ENCODE measurements at places on chromosomes 1 and 21.

- no peak for DNase-seq
Measured at GRCh38 chr1:244836135-244836521, 670 bp downstream of the COX20 start.

DNA sequence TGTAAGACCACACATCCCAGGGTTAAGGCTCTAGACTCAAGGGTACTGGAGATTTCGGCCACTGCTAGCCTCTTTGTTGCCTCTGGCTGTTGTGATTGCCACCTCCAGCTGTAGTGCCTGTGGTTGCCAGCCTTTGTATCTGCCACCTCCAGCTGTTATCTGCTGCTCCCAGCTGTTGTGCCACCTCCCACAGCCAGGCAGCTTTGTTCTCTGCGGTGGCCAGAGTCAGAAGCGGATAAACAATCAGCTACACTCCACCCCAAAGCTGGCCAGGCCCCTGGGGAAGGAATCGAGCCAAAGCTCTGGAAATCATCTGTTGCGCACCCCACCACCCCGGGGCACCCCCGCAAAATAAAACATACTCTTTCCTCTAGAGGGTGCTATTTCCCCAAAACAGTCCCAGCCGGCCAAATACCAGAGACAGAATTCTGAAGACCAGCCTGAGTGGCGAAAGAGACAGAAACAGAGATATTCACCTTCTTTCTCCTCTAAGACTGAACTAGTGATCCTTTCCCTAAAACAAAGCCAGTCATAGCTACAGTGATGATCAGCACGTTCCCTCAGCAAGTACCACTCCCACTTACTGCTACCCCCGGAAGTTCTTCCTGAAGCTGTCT, 14.8 kb upstream of the PIGM start:
- DNase-seq, result peak; percentile 55

DNA sequence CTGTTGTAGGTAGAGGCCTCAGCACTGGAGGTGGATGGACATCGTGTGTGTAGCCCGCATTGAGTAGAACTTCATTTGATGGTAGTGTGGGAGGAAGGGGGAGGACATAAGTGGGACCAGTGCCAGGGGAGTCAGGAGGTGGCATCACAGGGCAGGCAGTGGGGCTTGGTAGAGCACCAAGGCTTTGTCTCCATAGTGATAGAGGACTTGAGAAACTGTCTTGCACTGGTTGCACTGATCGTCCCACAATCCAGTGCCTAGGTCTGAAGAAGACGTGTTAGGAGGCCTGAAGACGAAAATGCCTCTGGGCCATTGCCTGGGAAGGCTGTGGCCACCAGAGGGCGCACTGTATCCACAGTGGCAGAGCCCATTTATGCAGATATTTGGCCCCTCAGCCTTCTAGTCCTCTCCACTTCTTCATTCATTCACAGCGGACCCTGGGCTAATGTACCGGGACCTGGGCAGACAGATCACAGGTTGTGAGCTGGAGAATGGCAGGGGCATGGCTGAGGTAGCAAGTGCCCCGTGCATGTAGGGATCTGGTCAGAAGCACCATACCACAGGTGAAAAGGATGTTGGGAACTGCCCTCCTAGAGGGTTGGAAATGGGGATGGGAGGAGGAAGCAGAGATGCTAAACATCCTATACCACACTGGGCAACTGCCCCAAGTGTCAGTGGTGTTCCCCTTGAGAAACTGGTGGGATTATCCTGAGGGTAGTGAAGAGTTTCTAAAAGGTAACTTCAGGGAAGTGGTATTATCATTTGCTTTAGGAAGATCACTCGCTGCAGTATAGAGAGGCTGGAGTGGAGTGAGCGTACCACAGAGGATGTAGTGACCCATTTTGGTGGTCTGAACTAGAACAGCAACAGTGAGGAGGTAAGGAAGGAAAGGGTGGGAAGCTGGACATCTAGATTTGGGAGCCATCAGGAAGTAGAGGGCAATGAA, 95.3 kb downstream of the PIK3R3 start:
- DNase-seq, result peak; percentile 79

GRCh38 chr1:27979151-27979858, 19.5 kb downstream of the XKR8 start:
- peak; percentile 66 for DNase-seq

GRCh38 chr1:63865561-63865960, 91.7 kb downstream of the ROR1 start:
- DNase-seq, result no peak

GRCh38 chr1:52856026-52856425, 13.5 kb downstream of the ZYG11A start:
- no peak for DNase-seq

GRCh38 chr1:248406721-248407692, 4.2 kb downstream of the OR2T1 start:
- no peak for DNase-seq

DNA sequence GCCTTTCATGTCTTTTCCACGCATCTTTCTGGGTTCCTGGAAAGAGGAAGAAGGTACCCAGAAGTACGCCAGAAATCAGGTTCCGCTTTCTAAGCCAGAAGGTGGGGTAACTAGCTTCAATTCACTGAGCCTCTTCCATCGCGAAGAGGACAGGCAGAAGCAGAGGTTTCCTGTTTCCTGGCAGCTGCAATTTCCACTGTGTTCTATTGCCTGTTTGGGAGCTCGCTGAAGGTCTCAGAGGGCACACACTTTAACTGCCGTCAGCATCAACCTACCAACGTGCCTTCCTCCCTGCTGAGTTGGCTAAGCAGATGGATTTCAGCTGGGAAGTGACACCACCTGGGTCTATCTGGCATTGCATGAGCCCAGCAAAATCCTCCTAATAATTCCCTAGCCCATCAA, 10.0 kb downstream of the NCF2 start:
- DNase-seq, result no peak

DNA sequence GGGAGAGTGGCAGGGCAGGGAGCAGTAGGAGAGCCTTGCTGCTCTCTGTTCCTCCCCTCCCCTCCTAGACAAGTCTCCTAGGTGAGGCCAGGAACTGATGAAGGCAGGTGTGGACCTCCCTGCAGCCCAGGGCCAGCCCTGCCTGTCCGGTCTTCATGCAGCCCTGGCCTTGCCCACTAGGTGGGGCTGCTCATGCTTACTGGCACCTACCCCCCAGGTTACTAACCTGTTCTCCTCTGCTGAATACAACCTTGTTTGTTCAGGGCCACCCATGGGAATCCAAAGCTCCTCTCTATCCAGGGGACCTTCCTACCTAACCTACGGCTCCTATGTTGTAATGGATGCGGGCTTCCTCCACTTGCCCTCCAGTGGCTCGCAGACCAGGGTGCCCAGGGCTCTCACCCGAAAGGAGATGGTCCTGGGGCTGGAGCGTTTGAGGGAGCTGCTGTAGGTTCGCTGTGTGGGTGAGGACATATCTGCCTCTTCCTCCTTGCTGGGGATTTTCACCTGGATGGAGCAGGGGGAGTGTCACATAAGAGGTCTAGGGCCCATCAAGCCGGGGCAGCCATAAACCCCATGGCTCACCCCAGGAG, 7.9 kb upstream of the TNNT2 start:
- DNase-seq, result no peak

- no peak for DNase-seq
Measured at GRCh38 chr1:2072109-2072806, 22.0 kb downstream of the PRKCZ start.

- no peak for DNase-seq
Measured at GRCh38 chr1:11982010-11982392, 1.8 kb downstream of the MFN2 start.

DNA sequence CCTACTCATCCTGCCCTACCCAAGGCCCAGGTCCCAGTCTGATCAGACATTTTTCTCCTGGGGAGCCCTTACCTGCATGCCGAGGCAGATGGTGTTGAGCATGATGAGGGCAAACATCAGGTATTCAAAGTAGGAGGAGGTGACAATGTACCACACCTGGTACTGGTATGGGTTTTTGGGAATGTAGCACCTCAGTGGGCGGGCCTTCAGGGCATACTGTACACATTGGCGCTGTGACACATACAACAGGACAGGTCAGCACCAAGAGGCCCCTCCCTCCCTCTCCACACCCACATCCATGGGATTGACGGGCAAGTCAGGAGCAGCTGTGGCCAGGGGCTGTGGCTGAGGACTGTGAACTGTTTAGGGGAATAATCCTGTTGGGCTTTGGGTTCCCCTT, 37.1 kb upstream of the KIF21B start:
- no peak for DNase-seq

- no peak for DNase-seq
Measured at GRCh38 chr1:179447489-179447888, 81.7 kb downstream of the AXDND1 start.

GRCh38 chr1:180198196-180198595, 31.9 kb upstream of the LHX4 start:
- no peak for DNase-seq

DNA sequence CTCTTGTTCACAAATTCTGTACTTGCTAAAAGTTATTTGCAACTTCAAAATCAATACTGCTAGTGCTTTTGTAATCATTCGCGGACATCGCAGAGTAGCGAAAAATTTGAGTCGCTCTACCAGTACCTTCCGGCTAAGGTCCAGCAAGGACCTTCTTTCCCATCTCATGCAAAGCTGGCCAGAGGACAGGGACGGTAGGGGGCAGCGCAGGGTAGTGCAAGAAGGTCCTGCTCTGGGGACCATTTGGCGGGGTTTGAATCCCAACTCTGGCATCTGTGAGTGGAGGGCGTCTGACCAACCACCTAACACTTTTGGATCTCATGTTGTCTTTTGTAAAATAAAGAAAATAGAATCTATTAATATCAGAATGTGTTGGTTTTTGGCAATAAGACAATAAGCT, 258.3 kb downstream of the SPATA17 start:
- DNase-seq, result no peak

DNA sequence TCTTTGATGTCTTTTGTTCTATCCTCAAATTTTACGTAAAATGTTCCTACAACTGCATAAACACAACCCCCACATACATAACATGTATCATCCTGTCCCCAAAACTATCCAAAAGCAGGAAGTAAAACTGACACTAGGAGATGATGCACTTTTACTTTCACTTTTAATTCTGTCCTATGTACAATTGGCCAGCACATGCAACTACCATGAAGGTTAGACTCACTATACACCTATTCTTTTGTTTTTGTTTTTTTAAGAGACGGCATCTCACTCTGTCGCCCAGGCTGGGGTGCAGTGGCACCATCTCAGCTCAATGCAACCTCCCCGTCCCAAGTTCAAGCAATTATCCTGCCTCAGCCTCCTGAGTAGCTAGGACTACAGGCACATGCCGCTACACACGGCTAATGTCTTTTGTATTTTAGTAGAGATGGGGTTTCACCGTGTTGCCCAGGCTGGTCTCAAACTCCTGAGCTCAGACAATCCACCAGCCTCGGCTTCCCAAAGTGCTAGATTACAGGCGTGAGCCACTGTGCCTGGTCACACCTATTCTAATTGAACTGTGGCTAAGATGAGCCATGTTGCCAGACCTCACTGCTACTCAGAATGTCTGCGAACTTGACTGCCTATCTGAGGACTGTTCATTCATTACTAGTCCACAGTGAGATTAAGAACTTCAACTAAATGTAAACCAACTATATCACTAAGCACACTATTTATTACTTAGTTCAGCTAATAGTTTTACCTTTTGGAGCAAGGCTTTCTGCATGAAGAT, 48.0 kb downstream of the TOR3A start:
- DNase-seq, result no peak

GRCh38 chr1:18352636-18353265, 128.0 kb upstream of the KLHDC7A start:
- DNase-seq, result no peak

- no peak for DNase-seq
Measured at GRCh38 chr21:37281993-37282392, 14.9 kb upstream of the VPS26C start.

DNA sequence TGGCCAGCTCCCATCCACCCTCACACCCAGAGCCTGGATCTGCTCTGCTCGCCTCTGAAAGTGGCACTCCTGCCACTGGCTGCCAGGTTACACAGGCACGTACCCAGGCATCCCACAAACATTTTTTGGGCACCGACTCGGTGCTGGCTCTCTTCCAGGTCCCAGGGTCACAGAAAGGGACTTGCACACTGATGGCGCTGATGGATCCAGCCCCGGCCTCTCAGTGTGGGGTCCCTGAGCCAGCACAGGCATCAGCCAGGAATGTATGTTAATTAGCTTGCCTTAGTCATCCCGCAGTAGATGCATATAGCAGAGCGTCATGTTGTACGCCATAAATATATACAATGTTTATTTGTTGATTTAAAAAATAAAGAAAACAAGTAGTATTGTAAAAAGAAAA, 537.2 kb downstream of the NPHP4 start:
- no peak for DNase-seq

GRCh38 chr1:53616927-53617326, 122.0 kb downstream of the GLIS1 start:
- DNase-seq, result no peak

DNA sequence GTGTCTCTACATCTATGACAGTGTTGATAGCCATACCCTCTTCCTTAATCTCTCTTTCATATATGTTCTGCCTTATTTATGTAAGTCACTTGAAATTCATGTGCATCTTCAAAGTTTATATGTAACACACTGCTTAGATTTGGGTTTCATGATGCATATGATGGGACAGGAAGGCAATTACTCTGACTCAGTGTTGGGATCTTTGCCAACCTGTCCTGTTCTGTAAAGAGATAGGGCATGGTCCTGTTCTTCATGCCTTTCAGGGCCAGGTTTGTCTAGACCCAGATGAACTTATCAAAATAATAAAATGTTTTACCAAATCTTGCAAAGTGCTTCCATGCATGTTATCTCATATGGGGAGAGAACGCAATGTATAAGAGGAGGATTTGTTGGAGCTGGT, 69.5 kb downstream of the TMPRSS15 start:
- no peak for DNase-seq

GRCh38 chr1:230210981-230211336, 143.9 kb downstream of the GALNT2 start:
- DNase-seq, result no peak

DNA sequence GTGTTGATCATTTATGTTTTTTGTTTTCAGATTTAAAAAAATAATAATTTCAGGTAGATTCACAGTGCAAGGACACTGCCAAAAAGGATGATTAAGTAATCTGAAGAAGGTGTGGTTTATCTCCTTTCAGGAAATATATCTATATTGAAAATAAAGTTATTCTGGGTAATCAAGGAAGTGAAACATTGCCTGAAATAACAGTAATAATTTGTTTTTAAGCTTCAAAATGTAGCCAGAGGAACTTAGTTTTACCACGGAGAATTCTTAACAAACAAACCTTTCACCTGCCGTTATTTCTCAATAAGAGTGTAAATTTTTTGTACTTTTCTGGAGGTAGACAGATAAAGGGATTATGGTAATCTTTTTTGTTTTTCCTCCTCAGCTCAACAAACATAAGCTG, 2.9 kb upstream of the DPH5 start:
- DNase-seq, result peak; percentile 30

DNA sequence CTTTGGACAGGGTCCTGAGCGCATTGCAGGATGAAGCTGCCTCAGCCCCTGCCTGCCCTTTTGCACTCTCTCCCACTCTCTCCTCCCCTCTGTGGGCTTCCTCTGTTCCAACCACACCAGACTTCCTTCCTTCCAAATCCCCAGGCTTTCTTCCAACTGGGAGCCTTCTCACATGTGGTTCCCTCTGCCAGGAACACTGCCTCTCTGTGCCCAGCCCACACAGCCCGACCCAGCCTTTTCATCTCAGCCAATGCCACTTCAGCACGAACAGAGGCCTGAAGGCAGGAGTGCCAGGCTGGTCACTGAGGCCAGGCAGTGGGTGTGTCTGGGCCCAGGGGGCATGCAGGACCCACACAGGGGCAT, 5.9 kb downstream of the SELENON start:
- no peak for DNase-seq
